ENCODE measurements at places on chromosomes 3 and 15.

GRCh38 chr3:20054549-20054987 lies 14.3 kb downstream of the KAT2B start:
- no peak for DNase-seq

DNA sequence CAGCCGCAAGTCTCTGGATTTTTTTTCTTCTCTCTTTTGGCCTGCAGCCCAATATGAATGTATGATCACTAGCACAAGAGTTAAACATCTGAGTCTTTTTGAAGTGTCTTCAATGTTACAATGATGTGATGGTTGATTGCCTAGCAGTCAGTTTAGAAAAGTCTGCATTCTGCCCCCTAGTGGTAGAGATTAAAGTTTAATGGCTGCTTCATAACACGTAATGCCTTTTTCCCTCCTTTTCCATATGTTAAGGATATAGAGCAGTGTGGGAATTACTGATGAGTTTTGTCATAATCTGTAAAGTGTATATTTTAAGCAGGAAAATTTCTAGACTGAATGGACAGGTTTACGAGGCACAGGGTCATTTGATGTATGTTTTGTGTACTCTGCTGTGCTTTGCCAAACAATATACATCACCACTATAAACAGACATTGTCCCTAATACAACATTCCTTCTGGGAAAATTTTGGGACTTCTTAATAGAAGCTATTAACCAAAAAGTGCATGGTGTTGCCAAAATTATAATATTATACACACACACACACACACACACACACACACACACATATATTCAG lies 1038.5 kb upstream of the NR2F2 start:
- no peak for DNase-seq

DNA sequence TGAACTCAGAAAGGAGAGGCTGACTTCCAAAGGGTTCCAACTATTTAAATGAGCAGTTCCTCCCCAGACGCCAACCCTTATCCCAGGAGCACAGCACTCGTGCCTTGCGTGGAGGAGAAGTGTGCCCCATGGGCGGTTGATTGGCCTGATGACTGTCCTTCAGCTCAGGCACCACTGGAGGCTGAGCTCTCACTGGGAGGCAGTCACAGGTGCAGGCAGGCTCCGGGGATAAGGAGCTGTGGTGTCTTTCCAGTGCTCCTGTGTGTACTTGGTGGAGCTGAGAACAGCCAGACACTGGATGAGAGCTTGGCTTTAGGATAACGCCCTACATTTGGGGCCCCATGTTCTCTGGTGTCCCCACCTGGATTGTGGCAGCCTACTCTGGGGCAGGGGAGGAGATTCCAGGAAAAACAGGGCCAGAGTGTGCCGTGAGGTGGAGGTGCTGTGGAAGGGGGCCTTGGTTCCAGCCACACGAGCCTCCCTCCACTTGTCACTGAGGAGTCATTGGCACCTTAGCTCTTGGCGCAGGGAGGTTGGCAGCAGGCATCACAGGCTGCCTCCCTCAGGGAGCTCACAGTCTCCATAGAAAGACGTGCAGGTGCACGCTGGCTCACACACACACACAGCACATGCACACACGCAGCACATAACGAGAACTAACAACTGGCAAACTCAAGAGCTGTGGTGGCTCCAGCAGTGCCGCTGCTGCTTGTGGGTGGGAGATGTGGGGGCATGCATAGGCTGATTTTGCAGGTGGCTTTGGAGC lies 22.7 kb upstream of the EPHB3 start:
- no peak for DNase-seq

DNA sequence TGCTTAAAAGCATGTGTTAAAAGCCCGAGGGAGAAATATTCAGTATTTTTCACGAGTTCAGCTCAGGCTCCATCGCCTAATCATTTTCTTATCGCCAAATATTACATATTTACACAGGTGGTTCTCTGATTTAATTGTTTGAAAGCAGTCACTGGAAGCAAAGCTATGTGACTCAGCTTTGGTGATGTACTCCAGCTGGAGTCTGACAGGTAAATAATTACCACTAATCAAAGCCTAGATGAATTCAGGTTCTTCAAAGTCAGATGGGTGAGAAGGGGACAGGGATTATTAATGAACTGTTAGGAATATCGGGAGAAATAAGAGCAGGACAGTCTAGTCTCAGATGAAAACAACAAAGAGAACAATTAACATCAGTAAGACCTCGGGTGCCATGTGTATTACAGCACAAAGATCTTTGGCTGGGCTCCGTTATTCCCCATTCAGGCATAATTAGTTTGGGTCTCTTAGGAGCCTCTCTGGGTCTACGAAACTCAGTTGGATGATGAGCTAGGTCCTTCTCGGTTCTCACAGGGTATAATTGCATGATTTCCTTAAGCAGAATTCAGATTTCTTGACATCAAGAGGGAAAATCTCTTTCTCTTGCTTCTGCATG lies 331.7 kb upstream of the ADAMTS9 start:
- no peak for DNase-seq

DNA sequence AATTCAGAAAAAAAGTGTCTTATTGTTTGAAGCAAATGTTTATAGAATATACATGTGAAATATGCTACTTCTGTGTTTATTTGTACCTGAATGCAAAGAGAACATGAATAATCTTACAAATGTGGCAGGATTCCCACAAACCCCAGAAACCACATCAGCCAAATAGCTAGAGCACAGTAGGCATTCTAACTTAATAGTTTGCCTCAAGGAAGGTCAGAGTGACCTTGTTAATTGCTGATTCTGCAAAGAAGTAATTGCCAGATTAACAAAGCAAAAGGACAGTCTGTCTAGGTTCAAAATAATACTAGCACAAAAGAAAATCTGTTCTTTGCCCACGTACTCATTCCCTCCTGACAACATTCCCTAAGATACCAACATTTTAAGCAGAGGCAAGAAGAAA lies 604.0 kb downstream of the PYDC2 start:
- no peak for DNase-seq

DNA sequence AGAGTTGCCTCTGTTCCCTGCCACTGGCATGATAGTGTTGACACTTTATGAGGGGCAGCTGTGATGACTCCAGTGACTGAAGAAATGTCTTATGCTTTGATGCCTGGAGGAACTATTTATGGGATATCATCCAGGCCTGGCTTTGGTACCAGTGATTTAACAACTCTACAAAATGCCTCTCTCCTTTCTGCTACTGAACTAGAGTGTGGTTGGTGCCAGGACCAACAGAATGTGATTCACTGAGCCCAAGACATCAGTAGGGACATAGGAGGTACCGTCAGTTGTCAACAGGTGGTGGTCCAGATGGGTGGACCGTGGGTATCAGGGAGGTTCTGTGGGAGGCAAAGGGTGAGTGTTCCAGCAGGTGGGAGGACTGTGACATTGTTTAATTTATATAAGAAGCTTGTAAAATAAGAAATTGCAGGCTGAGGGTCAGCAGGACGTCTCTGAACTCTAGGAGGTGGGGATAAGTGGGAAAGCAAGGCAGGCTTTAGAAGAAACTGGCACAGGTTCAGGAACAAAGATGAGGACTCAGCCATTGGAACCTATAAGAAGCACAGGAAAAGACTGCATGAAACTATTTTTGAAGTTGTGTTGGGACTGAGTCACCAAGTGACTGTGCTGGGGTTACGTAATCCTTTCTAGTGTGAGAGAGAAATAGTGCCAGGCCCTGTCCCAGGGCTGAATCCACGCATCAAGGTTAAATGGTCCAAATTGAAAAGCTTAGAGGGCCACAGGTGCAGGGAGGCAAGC lies 28.5 kb upstream of the SLC7A14 start:
- no peak for DNase-seq

DNA sequence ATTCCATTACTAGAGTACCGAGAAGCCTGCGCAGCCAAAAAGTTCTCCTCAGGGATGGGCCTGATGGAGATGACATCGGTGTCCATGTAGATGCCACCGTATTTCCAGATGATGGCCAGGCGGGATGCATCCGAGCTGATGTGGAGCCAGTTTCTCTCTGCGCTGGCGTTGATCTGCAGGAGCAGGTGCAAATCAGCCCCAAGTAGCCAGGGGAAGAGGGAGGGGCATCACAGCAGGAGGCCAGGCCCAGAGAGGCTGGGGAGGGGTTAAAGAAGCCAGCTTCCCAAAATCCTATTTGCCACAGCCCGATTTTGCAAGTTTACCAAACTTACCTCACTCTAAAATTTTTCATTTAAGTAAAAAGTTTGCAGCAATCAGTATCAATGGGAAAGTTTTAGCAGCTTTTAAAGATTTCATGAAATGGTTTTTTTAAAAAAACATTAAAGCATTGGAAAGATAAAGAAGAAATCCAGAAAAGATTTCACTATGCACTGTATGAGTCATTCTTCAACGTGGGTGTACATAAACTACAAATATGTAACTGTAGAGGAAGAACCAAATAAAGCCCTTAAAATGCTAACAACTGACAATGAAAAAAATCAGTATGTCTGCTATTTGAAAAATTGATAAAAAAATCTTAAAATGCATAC lies 7.4 kb downstream of the A4GNT start:
- no peak for DNase-seq

DNA sequence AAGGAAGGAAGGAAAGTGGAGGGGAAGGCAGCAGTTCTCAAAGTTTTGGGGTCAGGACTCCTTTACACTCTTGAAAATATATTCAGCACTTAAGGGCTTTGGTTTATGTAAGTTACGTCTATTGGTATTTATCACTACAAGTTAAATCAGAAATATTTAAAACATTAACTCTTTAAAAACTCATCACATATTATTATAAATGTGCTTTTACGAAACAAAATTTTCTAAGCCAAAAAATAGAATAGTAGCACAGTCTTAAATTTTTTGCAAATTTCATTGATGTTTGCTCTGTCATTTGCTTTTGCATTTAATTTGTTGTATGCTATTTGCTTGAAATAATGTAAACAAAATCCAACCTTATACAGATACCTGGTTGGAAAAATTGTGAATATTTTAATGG lies 7.5 kb downstream of the UBE2Q2 start:
- no peak for DNase-seq

- no peak for DNase-seq
These were observed 35.9 kb upstream of the CHMP2B start for GRCh38 chr3:87191175-87191574.

GRCh38 chr15:58227706-58228543 lies 89.7 kb downstream of the AQP9 start:
- peak; percentile 32 for DNase-seq

DNA sequence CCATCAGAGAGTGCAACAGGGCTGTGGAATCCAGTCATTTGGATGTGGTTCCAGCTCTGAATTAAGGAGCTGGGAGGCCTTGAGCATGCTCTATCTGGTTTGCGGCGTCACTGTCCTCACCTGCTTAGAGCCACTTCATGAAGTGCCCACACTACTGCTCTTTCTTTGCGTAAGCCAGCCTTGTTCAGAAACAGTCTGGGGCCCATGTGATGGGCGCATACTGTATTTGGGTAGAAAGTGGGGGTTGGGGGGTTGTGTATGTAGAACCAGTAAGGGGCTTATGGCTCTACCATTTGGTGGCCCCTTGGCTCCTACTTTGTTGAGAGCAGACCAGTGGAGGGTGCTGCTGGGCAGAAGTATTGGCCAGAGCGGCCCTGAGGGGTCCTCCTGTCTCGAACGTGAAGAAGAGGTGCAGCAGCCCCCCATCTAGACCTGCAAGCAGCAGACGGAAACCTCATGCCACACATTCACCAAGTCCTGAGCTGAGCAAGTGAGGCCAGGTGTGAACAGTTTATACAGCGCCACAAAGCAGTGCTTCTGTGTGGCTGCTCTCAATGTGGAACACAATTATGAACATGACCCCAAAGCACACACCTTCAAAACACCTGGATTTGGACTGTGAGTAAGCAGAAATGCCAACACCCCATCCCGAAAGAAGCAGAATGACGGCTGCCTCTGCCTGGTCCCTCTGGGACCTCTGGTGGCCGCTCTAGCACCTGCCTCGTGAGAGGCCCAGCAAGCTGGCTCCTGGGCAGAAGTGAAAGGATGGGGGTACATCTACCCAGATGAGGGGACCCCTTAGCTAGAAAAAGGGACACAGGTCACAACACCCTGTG lies 26.6 kb downstream of the SRPRB start:
- DNase-seq = no peak

GRCh38 chr3:85360742-85361387 lies 402.1 kb downstream of the CADM2 start:
- no peak for DNase-seq

GRCh38 chr15:68010361-68011153 lies 43.6 kb upstream of the PIAS1 start:
- DNase-seq = no peak

DNA sequence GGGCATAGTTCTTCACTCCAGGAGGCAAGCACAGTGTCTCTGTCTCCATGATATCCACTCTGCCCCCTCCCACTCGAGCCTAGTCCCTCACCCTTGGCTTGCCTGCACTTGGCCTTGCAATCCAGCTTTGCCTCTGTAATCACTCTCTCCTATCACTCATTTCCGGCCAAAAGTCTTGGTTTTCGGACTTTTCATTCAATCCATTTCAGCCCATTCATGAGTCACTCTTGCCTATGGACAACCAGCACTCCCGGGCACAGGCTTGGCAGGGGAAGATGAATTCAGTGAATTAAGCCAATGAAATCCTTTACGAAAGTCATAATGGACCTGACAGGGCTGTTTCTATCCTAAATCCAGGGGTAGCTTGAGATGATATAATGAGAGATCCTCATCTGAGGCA lies 21.7 kb downstream of the DAZL start:
- no peak for DNase-seq

DNA sequence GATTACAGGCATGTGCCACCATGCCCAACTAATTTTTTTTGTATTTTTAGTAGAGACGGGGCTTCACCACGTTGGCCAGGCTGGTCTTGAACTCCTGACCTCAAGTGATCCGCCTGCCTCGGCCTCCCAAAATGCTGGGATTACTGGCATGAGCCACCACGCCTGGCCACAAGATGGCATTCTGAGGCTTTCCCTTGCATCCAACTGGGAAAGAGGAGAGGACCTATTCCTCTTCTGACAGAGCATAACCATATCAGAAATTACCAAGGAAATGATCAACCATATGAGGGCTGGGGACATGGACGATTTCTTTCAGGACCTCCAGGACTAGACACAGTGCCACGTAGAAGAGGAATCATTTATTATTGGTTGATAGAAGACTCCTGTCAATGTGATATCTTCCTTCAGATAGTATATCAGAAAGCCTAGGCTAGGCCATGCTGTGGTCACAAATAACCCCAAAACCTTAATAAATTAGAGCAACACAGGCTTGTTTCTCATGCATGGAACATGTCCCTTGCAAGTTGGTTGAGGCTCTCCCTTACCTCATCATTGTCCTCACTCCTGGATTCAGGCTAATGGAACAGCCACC lies 372.3 kb upstream of the IL12A start:
- no peak for DNase-seq

- DNase-seq = no peak
These were observed 38.6 kb upstream of the APH1B start for GRCh38 chr15:63238796-63239195.

Measured in stimulated activated CD8-positive, alpha-beta memory T cell treated with anti-CD3 and anti-CD28 coated beads, Interleukin-4, amount 100 ng/mL, for 1 hour (primary cell).